Panc1 (cell line): ENCODE measurements at places on chromosomes 4 and X.

- H3K4me3 ChIP-seq: no peak overlapping the region
- no peak overlapping the region for H3K27ac ChIP-seq
Measured at GRCh38 chrX:9146657-9147056, 112.7 kb upstream of the FAM9B start.

DNA sequence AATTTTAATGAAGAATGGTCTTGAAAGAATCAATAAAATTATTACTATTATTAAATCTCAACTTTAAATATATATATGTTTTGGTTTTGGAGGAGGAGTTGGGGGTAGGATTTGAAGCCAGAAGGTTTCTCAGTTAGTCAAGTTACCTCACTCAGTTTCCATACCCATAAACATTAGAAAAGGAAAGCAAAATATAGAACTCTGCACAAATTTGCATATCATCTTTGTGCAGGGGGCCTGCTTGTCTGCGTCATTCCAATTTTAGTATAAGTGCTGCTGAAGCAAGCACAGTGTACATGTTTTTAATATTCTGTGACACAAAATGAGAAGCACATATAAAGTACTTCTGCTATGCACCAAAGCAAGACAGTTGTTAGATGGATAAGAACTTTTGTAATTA lies 47.5 kb upstream of the SCRG1 start:
- H3K4me1 ChIP-seq: no peaks in the 10 kb centered on the region
- no peak for DNase-seq
- no peak overlapping the region for H3K4me3 ChIP-seq
- H3K27ac ChIP-seq: no peak overlapping the region
- H3K36me3 ChIP-seq: no peaks in the 10 kb centered on the region
- H3K27me3 ChIP-seq: no peaks in the 10 kb centered on the region

DNA sequence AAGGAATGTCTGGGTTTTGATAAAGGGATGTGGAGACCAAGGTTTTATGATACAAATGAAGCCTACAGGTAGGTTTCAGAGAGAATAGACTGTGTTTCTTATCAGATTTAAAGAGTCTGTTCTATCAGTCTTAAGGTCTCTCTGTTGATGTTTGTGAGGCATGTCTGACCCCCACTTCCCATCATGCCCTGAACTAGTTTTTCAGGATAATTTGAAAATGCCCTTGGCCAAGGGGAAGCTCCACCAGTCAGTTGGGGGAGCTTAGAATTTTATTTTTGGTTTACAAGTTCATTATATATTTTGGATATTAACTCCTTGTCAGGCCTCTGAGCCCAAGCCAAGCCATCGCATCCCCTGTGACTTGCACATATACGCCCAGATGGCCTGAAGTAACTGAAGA lies 18.6 kb downstream of the C4orf51 start:
- H3K27me3 ChIP-seq: no peaks in the 10 kb centered on the region
- H3K4me1 ChIP-seq: no peaks in the 10 kb centered on the region
- H3K27ac ChIP-seq: no peak overlapping the region
- DNase-seq: no peak
- H3K36me3 ChIP-seq: no peaks in the 10 kb centered on the region

DNA sequence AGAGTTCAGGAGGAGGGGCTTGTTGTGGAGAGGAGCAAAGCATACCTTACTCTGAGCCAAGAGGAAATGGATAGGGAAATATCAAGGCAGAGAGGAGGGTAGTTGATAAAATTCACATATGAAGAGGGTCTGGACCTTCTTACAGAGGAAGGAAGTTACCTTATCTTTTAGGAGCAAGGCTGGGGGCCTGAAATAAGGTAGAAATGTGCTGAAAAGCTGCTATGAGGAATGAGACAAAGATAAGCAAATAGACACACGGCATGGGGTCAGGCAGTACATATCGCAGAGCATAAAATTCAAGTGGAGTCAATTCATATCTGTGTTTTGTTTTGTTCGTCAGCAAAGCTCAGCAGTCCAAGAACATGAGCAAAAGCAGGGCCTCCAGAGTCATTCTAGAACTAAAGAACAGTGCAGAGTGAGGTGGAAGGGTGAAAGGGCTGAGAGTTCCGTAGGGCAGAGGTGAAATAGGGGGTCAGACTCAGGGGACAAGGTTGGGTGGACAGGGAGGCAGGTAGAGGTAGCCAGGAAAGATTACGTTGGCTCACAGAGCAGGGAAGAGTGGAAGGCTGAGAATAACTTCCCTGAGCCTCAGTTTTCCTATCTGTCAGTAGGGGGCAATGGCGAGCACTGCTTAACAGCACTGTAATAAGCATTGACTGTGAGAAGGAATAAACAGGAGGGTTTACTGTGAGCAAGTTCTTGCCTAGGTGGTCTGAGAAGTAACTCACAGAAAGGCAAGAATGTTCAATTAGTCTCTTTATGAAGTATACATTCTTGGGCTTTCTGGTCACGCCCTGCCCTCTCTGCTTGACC lies 9.2 kb downstream of the VSIG4 start:
- no peak overlapping the region for H3K4me3 ChIP-seq
- H3K27me3 ChIP-seq: no peaks in the 10 kb centered on the region
- H3K27ac ChIP-seq: no peak overlapping the region
- H3K36me3 ChIP-seq: no peaks in the 10 kb centered on the region
- no peaks in the 10 kb centered on the region for H3K4me1 ChIP-seq

DNA sequence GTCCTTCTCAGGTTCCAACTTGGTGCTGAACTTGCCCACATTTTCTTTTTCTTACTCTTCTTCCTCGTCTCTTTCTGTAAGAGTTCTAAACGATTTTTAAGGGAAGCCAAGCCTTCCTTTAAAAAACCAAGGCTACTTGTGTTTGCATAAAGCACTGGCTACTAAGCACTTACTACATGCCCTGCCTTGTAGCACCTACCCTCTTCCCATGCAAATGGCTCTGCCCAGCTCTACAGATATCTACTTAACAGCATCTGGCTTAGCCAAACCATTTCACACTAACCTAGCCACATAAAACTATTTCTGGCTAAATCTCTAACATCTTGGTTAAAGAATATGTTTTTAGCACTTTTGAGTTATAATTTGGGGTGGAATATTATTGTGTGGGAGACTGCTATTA lies 26.9 kb upstream of the ARMCX2 start:
- no peak for DNase-seq
- no peaks in the 10 kb centered on the region for H3K36me3 ChIP-seq
- H3K4me3 ChIP-seq: no peak overlapping the region
- peaks cover 7% of the 10 kb centered on the region; the same call in 1 of the 2 replicates for H3K27me3 ChIP-seq

GRCh38 chrX:10722851-10723250 lies 102.5 kb upstream of the MID1 start:
- no peaks in the 10 kb centered on the region for H3K27me3 ChIP-seq
- no peak overlapping the region for H3K4me3 ChIP-seq
- H3K4me1 ChIP-seq: no peaks in the 10 kb centered on the region
- no peak for DNase-seq
- no peaks in the 10 kb centered on the region for H3K36me3 ChIP-seq

DNA sequence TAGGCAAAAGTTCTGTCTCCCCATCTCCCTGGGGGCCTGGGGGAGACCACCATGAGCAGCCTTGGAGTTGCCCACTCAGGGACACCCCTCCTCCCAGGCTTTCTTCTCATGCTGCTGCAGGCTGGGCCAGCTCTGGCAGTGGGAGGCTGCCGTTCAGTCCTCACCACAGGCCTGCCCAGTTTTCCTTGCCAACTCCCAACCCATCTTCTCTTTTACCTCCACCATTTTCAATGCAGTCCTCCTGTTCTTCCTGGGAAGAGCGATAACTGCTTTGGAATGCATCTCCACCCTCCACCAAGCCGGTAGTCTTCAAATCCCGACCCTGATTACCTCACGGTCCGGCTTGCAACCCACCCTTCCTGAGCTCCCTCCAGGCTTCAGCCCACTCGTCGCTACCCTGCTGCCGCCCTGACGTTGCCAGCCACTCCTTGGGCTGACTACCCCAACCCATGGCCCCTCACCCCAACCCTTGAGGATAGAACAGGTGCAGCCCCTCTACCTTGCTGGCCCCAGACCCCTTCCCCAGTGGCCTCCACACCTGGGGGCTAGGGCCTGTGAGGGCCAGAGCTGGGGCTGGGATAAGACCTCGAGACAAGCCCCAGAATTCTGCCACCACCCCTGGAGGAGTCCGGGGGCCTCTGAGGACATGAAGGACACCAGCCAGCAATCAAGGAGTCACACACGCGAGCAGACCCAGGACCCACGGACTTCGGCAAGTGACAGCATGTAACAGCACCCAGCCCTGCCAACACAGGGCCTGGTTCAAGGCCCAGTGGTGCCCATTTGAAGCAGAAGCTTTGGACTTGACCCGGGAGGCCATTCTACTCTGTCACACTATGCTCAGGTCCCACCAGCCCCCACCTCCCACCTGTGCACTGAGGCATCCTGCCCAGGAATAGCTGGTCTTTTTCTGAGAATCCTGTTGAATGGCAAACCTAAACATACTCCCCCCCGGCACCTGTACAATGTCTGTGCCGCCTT lies 9.2 kb downstream of the WDR1 start:
- peaks cover 4% of the 10 kb centered on the region for H3K36me3 ChIP-seq
- no peaks in the 10 kb centered on the region for H3K27me3 ChIP-seq
- no peak overlapping the region for H3K4me3 ChIP-seq
- no peak overlapping the region for H3K27ac ChIP-seq
